Thoracic aorta (tissue), 2 donors: ENCODE measurements at places on chromosomes 2 and 18.
A peak's percentile ranks its signal among the peaks of the same experiment; 100 is the strongest.

DNA sequence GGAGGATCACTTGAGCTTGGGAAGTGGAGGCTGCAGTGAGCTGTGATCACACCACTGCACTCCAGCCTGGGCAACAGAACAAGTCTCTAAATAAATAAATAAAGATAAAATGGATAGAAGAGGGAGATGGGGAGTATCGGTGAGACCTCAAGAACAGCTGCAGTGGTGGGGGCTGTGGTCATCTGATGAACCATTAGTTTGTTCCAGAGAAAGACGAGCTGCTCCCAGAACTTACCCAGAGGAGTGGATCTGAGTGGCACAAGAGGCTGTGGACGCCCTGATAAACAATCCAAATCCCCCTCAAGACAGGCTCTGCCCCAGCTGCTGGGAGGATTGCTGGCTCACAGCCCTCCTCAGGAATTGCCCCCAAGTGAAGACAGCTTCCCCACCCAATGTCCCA lies 26.7 kb downstream of the TMEM127 start:
- DNase-seq: no peak

DNA sequence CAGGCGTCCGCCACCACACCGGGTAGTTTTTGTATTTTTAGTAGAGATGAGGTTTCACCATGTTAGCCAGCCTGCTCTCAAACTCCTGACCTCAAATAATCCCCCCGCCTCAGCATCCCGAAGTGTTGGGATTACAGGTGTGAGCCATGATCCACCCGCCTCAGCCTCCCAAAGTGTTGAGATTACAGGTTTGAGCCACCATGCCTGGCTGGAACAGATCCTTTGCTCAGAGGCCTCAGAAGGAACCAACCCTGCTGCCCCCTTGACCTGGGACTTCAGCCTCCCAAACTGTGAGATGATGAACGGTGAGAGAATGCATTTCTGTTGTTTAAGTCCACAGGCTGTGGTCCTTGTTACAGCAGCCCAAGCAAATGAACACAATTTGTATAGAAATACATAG lies 67.0 kb downstream of the NCAPH start:
- no peak for DNase-seq

GRCh38 chr2:223936862-223937326 lies 8.2 kb downstream of the WDFY1 start:
- no peak for DNase-seq

GRCh38 chr2:32417659-32418058 lies 60.8 kb downstream of the BIRC6 start:
- no peak for DNase-seq

GRCh38 chr18:35478520-35479435 lies 19.0 kb downstream of the INO80C start:
- peak; percentile 35 for DNase-seq

- DNase-seq: no peak
These were observed 93.9 kb downstream of the TMEM131 start for GRCh38 chr2:97901862-97902261.

DNA sequence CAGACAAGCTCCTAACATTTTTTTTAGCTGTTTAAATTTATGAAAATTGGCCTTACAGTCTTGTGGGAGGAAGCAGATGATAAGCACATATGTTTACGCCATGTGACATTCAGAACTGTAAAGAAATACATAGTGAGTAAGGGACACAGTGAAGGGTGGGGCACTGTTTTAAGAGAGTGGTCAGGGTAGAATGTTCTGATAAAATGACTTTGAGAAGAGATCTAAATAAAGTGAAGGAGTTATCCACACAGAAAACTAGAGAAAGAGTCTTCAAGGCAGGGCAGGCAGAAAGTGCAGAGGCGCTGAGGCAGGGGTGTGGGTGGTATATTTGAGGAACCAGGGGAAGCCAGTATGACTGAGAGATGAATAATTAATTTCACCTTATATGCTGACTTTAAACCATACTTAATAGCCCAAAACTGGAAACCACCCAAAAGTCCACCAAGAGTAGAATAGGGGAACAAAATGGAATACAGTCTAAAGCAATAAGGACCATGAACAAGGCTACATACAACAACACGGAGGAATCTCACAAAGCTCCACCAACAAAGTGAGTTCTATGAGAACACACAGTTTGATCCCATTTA lies 8.6 kb downstream of the MREG start:
- no peak for DNase-seq

DNA sequence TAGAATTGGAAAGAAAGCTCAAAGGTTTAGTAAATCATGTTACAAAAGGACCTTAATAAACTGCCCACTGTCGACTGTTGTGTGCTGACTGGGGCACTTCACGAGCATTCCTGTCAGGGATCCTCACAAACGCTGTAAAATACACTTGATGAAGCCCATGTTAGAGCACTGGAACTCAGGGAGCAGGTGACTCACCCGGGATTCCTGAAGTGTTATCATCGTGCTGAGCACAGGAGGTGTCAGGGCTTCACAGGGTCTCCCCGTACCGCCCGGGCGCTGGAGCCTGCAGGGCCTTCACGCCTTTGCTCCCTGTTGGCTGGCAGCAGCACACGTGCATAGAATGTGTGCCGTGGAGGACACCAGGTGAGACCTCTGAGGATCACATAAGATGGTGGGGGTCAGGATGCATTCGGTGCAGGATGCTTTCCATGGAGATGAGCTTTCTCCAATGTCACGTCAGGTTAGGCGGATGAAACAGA lies 187.3 kb downstream of the SNTG2 start:
- no peak for DNase-seq

- DNase-seq: no peak
These were observed 93.9 kb downstream of the ACKR3 start for GRCh38 chr2:236663287-236664101.

GRCh38 chr2:240254337-240255164 lies 114.1 kb upstream of the OTOS start:
- no peak for DNase-seq

GRCh38 chr2:193988784-193989183 lies 1668.2 kb upstream of the SLC39A10 start:
- no peak for DNase-seq

- DNase-seq: no peak
These were observed 115.4 kb downstream of the TMEM131 start for GRCh38 chr2:97880334-97880733.

- DNase-seq: no peak
These were observed 53.4 kb downstream of the CDH2 start for GRCh38 chr18:28123401-28124030.

GRCh38 chr2:240956935-240957655 lies 41.3 kb upstream of the SNED1 start:
- no peak for DNase-seq

GRCh38 chr2:218081695-218082094 lies 12.6 kb downstream of the RUFY4 start:
- DNase-seq: no peak

DNA sequence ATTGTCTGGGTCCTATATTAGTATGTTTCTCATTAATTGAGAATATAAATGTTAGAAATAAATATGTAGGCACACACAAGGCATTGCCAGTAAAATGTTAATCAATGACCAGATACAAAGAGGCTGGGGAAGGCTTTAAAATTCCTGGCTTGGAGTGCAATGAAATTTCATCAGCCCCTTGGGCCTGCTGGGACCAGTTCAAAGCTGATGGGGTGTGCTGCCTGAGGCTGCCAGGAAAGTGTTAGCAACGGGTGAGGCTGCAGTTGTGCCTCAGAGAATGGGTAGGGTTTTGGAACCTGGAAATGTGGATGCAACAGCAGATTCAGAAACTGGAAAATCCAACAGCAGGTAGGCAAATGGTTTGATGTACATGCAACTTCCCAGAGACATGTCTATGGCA lies 68.9 kb downstream of the DIPK1C start:
- no peak for DNase-seq

- DNase-seq: no peak
These were observed 105.7 kb upstream of the DAPL1 start for GRCh38 chr2:158689391-158689790.

DNA sequence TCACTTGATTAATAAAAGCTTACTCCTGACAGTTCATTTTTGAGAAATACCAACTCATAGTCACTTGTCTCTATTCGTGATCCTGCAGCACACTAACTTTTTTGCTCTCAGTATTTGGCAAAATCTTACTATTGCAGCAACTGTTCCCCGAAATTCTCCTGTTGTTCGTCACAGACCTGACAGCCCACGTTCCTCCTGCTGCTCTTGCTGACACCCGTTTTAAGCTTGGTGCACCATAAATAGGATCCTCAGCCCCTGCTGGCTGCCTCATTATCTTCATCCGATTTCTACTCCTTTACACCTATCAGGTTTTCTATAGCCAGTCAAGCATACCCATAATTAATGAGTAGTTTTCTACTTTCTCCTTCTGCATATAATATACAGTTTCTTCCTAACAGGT lies 368.8 kb downstream of the PLCL1 start:
- DNase-seq: no peak

GRCh38 chr18:55477860-55478581 lies 110.0 kb downstream of the TCF4 start:
- DNase-seq: no peak

DNA sequence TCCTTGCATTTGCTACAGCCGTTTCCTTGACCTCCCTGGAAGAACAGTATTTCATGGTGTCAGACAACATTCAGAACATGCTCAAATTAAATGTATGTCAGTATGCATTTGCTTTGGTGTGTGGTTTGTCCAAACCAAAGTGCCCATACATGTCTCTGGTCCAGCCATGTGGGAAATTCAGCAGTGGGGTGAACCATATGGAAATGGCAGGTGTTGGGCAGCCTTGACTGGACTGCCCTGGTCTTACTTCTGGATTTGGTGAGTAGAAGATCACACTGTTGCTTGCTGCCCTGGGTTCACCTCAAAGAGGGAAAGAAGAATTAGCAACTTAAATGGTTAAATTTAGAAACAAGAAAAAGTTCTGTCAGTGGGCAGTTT lies 84.5 kb downstream of the MSH2 start:
- no peak for DNase-seq

DNA sequence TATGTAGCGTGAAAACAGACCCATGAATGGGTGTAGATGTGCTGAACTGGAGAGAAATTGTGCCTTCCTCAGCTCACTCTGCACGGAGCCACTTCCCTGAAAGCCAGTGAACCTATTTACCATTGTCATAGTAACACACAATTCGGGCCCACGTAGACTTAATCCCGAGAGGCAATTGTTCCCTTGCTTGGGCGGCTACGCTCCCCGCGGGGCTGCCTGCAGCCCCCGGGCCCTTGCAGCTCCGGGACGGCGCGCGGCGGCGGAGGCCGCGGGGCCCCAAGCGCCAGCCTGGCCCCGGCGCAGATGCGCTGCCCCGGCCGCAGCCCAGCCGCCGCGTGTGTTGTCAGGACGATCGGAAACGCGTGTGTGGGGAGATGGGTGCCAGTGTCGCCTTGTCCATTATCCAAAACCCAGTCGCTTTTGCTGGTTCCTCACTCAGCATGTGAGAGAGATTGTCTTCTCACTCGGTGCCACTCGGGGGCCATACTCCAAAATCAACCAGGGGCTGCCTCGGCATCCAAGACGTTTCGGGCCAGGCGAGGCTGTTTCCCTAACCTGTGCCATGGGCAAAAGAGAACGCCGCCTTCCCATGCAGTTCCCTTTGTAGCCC lies 17.9 kb upstream of the LRRTM1 start:
- DNase-seq: no peak

- DNase-seq: no peak
These were observed 61.5 kb upstream of the DOCK10 start for GRCh38 chr2:225103737-225104141.

- no peak for DNase-seq
These were observed 52.7 kb upstream of the CALCRL start for GRCh38 chr2:187500585-187501359.

DNA sequence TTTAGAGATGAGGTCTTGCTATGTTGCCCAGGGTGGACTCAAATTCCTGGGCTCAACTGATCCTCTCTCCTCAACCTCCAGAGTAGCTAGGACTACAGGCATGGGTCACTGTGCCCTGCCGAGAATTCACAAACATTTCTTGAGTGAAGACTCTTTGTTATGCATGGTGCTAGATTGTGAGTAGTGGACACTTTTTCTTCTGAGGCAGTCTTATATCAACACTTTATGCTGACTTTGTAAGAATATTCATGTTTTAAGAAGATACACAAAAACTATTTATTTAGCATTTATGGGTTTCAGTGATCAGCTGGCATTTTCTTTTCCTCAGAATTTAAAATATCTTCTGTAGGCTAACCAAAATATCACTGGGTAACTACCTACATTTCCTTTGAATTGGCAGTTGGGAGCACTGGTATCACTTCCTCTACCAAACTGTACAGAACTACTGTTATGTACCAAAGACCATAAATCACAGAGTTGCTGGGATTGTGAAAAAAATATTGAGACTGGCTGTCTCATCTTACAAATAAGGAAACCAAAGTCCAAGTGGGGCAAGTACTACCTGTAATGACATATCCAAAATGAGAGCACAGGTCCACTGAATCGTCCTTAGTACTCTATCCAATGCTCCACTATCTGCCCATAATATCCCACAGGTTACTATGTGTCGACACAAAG lies 34.0 kb downstream of the DOCK10 start:
- no peak for DNase-seq

GRCh38 chr18:23881778-23882177 lies 132.8 kb upstream of the TTC39C start:
- DNase-seq: no peak

- DNase-seq: no peak
These were observed 36.8 kb upstream of the ATP8B1 start for GRCh38 chr18:57839942-57840381.

DNA sequence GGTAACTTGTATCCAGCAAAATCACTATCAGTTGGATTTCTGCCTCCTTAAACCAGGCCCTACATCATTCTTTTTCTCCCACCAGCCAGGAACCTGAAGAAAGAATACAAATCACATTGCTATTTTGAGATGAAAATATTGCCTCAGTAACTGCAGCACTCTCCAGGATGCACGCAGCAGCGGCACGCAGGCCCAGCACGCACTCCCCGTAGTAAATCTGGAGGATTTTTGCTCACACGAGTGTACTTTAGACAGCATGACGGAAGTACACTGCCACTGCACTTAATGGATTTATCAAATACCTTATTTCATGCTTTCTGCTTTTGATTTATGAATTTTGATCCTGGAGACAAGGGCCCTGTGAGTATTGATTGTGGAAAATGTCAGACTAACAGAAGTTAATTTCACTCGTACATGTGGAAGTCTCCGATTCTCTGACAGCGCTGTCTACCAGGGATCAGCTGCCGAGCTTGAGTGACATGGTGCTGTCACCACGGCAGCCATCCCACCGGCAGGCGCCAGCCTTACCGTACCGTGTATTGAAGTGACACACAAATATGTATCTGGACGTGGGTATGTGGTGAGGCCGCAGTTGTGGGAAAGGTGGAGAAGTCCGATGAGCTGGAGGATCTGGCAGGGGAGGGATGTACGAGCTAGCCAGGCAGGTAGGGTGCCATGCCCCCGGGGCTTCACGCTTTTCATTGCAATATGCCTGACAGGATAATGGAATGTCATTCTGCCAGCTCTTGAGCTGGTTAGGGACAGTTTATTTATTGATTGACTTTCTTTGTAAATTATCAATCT lies 863.7 kb downstream of the GALR1 start:
- DNase-seq: no peak

- no peak for DNase-seq
These were observed 526.3 kb upstream of the LRRTM1 start for GRCh38 chr2:80830891-80831290.

DNA sequence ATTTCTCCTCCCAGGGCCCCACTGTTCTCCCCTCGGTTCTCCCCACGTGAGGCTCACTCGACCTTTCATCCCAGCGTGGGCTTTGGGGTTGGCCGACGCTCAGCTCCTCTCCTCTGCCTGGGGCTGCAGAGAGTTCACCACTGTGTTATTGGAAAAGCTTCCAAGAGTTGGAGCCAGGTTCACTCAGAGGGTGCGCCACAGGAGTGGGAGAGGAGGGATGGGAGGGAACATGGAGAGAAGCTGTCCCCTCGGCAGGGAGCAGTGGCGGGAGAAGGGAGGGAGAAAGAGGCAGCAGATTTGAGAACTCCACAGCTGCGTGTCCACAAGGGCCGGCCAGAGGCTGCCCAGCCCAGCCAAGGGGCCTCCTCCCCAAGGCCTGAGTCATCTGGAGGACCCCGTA lies 197.1 kb upstream of the SMAD2 start:
- DNase-seq: no peak
